ENCODE measurements at places on chromosomes 1 and 21.
A peak's percentile ranks its signal among the peaks of the same experiment; 100 is the strongest.

- no peak for DNase-seq
Observed at GRCh38 chr1:204814166-204814884, 56.3 kb upstream of the NFASC start.

DNA sequence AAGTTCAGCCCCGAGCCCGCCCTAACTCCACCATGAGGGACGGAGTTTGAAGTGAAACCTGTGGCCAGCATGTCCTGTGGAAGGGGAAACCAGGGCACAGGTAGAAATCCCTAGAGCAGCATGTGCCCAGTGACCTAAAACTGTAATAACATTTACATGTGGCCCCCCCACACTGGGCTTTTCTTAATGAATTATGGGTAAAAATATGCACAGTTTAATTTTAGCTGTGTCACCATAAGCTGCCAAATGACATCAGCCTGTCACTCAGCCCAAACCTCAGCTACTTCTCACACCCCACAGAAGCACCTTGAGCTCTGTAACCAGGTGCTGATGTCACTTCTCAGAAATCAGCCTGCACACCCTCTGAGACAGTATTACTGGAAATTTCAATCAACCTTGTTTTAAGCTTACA, 50.0 kb upstream of the SLC19A1 start:
- DNase-seq = no peak

- no peak for DNase-seq
Observed at GRCh38 chr1:162736633-162737067, 53.9 kb upstream of the HSD17B7 start.

- peak; percentile 60 for DNase-seq
Observed at GRCh38 chr1:153375511-153375910, at the start of gene S100A12. Gene S100A12, minus strand, starts transcription at chr1:153375621. Its CDS starts 1,029 bp downstream, at chr1:153374592.

DNA sequence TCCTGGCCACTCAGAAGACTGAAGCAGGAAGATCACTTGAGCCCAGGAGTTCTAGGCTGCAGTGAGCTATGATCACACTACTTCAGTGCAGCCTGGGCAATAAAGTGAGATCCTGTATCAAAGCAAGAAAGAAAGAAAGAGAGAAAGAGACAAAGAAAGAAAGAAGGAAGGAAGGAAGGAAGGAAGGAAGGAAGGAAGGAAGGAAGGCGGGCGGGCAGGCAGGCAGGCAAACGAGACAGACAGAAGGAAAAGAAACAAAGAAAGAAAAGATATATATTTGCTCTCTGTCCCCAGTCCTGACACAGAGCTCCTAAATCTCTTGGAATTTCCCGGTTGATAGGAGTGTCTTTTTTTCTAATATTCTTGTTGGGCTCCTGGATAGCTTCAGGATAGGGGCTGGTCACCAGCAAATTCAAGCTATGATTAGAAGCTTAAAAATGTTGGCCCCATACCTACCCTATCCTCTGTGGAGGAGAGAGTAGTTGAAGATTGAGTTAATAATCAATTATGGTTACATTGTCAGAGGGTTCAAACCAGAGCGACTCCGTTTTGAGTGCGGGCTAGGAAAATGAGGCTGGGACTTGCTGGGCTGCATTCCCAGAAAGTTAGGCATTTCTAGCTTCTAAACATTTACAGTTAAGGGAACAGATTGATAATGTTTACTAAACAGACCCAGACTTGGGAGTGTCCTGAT, 3.3 kb upstream of the MIGA1 start:
- no peak for DNase-seq

- DNase-seq = peak; percentile 13
Observed at GRCh38 chr1:169487133-169487532, 1.4 kb upstream of the SLC19A2 start.

- no peak for DNase-seq
Observed at GRCh38 chr1:8794605-8795004, 22.8 kb downstream of the RERE start.

DNA sequence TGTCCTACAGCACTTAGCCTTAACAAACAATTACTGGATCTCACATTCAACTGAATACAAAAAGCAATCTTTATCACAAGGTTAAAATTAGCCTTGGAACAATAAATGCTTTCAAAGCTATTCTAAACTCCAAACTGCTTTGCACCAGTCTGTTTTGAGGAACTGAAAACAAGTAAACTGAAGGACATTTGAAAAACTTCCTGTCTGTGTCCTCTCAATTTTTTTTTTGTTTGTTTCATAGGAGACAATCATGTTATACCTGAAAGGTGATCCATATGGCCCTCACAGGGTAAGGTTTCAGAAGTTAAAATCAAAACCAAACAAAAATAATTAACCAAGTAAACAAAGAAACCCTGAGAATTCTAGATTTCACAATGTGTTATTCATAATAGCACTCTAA, 459.1 kb downstream of the DPYD start:
- no peak for DNase-seq

- peak; percentile 14 for DNase-seq
Observed at GRCh38 chr1:12338017-12338416, 108.2 kb downstream of the VPS13D start.

DNA sequence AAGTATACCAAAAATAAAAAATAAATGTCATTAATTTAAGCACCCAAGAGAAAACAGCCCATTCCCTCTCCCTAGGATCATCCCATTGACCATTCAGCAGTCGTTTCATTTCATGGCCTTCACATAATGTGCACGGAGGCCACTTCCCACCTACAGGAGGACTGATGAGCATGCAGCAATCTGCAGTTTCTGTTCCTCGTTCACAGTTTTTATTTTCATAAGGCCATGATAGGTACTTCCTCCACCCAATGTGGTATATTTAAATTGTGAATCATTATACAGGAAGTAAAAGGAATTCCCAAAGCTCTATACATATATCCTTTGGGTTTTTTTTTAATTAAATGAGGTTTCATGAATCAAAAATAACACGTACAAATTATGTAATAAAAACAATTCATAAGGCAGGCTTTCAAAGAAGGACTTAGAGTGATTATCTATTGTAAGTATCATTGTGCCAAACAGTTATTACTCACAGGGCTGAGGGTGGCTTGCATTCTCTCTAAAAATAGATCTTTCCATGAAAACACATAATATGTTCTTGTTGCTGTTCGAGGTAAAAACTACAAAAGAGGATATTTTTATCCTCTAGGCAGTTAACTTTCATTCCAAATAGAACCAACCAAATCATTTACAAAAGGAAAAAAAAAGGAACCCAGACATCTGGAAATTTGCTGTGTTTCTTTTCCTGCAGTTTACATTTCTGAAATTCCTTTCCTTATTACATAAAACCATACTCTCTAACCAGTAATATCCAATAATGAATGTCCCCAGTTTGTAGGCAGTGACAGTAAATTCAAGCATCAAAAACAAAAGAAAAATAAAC, 27.5 kb upstream of the SLC44A3 start:
- peak; percentile 61 for DNase-seq

All from umbilical cord (tissue), 2 donors.